HFFc6 (cell line): ENCODE measurements at places on chromosomes 16 and 17. TPM values are rescaled to one million over a fixed set of nuclear protein-coding genes. Genes with fewer than 3 reads are reported as not detected.
A peak's percentile ranks its signal among the peaks of the same experiment; 100 is the strongest.

Gene CYBC1
- total RNA-seq, result 49.1 to 49.8 TPM (median 49.1 TPM) in 3 replicates

Gene TBC1D3I
- 0.35 to 0.54 TPM in 2 of 3 replicates, not detected in the other for total RNA-seq

Gene TRIM47
- 1.6 to 2.3 TPM (median 1.6 TPM) in 3 replicates for total RNA-seq

Gene TBC1D26
- total RNA-seq, result not detected in 3 replicates

Gene KRTAP2-3
- 36.9 to 102 TPM (median 96.7 TPM) in 3 replicates for total RNA-seq

Gene KRT39
- total RNA-seq, result not detected in 2 replicates

Gene EFNB3
- 0.04 to 0.23 TPM (median 0.13 TPM) in 3 replicates for total RNA-seq

Gene SRCAP
- total RNA-seq, result 45.9 to 47.6 TPM (median 46.6 TPM) in 3 replicates

Gene ENPP7
- not detected in 3 replicates for total RNA-seq

Gene CBFB
- total RNA-seq, result 61.4 to 73.3 TPM (median 73.0 TPM) in 3 replicates

Gene SPNS2
- not detected in 3 replicates for total RNA-seq

DNA sequence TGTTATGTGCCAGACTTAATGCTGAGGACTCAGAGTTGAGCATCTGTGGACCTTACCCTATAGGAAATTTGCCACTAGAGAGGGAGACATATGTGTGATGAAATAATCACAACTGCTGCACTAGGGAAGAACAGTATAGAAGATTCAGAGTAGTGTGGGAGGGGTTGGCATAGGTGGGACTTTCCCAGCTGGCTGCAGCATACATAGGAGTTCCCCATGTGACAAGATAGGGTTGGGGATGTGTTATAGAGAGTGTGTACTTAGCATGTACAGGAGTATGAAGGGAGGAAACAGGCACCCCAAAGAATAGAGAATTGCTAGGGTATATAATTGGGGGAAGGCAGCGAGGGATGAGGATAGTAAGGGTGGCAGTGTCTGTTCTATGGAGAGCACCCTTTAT lies 2.9 kb downstream of the NUP93 start:
- DNase-seq, result no peak
- no peak overlapping the region for H3K27ac ChIP-seq
- no peak overlapping the region for H3K4me3 ChIP-seq

- DNase-seq, result no peak
- peaks cover 4% of the 10 kb centered on the region for H3K27me3 ChIP-seq
- no peak overlapping the region for H3K27ac ChIP-seq
- H3K4me3 ChIP-seq, result no peak overlapping the region
- H3K36me3 ChIP-seq, result no peaks in the 10 kb centered on the region
Observed at GRCh38 chr17:64022611-64023063, 2.2 kb upstream of the ICAM2 start.

DNA sequence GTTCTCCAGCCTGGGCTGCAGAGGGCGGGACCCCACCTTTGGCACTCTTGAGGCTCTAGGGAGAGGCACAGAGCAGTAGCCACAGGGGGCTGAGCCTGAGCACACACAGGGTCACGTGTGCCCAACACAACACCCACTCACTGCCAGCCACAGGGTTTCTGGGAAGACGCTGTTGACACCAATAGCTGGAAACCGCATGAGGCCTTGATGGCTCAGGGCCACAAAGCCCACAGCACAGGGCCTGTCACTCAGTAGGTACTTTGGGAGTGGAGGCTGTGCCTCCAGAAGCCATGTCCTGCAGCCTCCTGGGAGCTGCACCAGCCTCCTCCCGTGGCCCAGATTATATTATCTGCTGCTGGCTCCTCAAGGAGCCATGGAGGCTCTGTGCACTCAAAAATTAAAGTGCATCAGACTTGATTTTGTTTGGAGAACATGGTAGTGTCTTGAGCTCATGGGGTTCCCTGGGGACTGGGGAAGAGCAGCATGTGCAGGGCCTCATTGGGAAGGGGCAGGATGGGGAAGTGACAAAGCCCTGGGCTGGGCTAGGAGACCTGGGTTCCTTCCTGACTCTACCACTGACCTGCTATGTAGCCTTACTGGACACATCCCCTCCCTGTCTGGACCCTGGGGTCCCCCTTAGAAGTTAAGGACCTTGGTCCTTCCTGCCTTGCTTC lies 12.5 kb upstream of the SREBF1 start:
- peak overlapping the region; percentile 61 for H3K27ac ChIP-seq
- peaks cover 29% of the 10 kb centered on the region for H3K4me1 ChIP-seq
- H3K4me3 ChIP-seq, result no peak overlapping the region
- H3K27me3 ChIP-seq, result peaks cover 21% of the 10 kb centered on the region
- H3K36me3 ChIP-seq, result peaks cover 17% of the 10 kb centered on the region; the same call in 1 of the 2 replicates
- peak; percentile 18 for DNase-seq

- peaks cover 10% of the 10 kb centered on the region for H3K36me3 ChIP-seq
- H3K27ac ChIP-seq, result no peak overlapping the region
- no peak for DNase-seq
- no peaks in the 10 kb centered on the region for H3K27me3 ChIP-seq
Observed at GRCh38 chr16:30104492-30104891, 8.5 kb upstream of the YPEL3 start.

DNA sequence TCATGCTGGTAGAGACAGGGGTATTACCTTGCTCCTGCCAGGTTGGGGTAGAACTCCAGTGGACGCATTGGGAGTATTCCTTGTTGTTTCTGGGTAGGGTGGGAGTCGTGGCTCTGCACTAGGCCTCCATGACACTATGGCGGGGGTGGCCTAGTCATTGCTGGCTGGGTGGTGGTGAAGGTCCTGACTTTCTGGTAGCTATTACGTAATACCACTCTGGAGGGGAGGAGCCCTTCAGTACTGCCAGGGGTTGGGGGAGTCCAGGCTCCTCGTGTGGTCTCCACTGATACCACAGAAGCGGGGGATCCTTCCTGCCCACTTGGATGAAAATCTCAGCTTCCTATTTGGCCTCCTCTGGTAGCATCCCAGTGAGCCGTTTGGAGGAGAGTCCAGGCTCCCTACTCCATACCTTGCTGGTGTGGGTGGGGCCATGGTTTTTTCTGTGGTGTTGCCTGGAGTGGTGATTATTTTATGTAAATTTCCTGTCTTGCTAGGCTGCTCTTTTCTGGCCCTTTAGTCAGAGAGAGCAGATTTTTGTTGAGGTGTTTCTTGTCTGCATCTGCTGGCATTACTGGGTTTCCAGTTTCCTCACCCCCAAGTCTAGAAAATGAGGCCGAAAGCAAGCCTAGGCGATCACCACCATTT lies 65.8 kb upstream of the GNG13 start:
- peaks cover 5% of the 10 kb centered on the region; the same call in 1 of the 2 replicates for H3K36me3 ChIP-seq
- DNase-seq, result no peak
- H3K4me1 ChIP-seq, result no peaks in the 10 kb centered on the region
- no peak overlapping the region for H3K27ac ChIP-seq
- no peak overlapping the region for H3K4me3 ChIP-seq

- H3K27ac ChIP-seq, result peak overlapping the region; percentile 90
- H3K4me1 ChIP-seq, result peaks cover 45% of the 10 kb centered on the region
- H3K36me3 ChIP-seq, result peaks cover 9% of the 10 kb centered on the region
Observed at GRCh38 chr16:58684001-58684353, 593 bp downstream of the SLC38A7 start.

- no peak for DNase-seq
- H3K27me3 ChIP-seq, result peaks cover 9% of the 10 kb centered on the region
- H3K27ac ChIP-seq, result peak overlapping the region; percentile 93
- H3K4me3 ChIP-seq, result peak overlapping the region; percentile 98
Observed at GRCh38 chr16:66933776-66934137, 445 bp downstream of the CIAO2B start.

DNA sequence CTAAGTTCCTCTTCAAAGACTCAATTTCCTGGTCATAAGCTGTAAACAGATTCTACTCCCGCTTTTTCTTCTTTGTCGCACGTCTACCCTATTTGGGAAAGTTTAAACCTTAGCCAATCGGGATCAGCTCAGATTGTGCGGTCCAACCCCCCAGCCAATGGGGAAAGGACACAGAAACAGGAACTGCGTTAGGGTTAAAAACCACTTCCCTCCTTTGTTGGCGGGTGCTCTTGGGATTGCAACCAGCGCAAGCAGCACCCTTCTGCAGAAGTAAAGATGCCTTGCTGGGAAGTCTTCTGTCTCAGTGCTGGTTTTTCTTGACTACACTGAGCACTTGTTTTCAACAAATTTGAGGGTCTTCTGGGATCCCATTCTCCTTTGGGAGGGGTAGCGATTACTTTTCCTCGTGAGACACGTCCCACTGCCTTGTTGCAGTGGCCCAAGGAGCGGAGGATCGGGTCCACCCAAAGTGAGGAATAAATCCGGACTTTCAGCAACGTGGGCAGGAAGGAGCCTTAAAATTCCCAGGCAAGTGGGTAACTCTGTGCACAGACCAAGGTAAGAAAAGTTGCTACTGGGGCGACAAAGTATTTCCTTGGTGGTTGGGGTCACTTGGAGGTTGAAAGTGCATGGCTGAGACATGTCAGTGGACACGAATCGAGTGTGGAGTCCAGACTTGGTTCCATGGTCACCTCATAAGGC lies 1.0 kb upstream of the YPEL3 start:
- DNase-seq, result no peak
- H3K4me3 ChIP-seq, result no peak overlapping the region
- peak overlapping the region; percentile 69 for H3K27ac ChIP-seq
- H3K36me3 ChIP-seq, result peaks cover 16% of the 10 kb centered on the region
- H3K27me3 ChIP-seq, result peaks cover 4% of the 10 kb centered on the region

DNA sequence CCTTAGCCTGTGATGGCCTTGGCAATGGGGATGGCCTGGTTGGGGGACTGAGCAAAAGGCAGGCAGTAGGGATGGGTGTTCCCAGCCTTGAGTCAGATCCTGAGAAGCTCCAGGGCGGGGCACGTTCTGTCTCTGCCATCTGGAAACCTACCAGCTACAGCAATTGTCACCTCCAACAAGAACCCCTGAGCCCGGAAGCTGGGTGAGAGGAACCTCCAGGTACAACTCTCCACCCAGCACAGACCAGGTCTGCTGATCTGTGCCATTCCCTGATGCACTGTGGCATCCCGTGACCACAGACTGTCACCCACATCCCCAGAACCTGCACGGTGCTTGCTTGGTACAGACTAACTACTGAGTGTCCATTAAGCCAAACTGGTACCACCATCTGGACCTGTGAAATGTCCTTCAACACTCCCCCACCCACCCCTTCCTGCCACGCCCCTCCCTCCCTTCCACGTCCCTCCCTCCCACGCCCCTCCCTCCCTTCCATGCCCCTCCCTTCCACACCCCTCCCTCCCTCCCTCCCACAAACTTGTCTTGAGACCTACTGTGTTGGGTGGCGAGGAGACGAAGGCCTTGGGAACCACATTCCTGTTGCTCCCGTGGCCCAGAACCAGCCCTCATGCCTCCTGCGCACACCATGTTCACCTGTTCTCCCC lies 16.6 kb downstream of the MYO15B start:
- H3K36me3 ChIP-seq, result no peaks in the 10 kb centered on the region
- H3K27ac ChIP-seq, result no peak overlapping the region
- H3K27me3 ChIP-seq, result peaks cover 14% of the 10 kb centered on the region
- no peaks in the 10 kb centered on the region; the same call in 1 of the 2 replicates for H3K4me1 ChIP-seq
- no peak overlapping the region for H3K4me3 ChIP-seq

DNA sequence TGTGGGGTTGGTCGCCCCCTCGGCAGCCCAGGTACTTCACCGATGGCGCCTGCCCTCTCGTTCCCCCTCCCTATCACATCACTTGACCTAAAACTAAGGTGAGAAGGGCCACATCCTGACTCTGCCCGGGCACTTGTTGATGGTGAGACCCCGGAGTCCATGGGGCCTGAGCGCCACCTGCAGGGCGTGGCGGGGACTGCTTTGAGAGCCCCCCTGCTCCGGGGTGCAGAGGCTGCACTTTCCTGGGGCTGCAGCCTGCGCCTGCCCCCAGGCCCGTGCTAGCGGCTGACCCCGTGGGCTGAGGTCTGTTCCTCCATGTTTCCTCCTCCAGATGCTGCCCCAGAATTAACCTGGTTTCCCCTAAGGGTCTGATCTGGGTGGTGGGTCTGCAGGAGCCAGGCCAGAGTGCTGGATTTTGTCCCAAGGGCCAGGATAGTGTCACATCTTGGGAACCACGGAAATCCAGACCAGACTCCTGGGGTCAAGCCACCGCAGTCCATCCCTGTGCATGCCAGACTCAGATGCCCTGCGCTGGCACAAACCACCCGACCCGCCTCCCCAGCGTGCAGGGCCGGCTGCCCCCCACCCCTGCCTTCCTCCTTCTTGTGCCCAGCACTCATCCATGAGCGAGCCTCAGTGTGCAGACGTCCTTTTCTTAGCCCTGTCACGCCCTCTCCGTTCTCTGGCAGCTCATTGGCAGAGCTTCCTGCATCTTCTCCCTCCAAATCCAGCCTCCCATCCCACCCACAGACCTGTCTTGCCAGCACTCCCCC lies 2.7 kb downstream of the NDUFAF8 start:
- H3K27ac ChIP-seq, result no peak overlapping the region; the same call in 1 of the 2 replicates
- H3K27me3 ChIP-seq, result peaks cover 6% of the 10 kb centered on the region
- H3K4me1 ChIP-seq, result peaks cover 27% of the 10 kb centered on the region
- peaks cover 4% of the 10 kb centered on the region; the same call in 1 of the 2 replicates for H3K36me3 ChIP-seq
- no peak overlapping the region for H3K4me3 ChIP-seq

DNA sequence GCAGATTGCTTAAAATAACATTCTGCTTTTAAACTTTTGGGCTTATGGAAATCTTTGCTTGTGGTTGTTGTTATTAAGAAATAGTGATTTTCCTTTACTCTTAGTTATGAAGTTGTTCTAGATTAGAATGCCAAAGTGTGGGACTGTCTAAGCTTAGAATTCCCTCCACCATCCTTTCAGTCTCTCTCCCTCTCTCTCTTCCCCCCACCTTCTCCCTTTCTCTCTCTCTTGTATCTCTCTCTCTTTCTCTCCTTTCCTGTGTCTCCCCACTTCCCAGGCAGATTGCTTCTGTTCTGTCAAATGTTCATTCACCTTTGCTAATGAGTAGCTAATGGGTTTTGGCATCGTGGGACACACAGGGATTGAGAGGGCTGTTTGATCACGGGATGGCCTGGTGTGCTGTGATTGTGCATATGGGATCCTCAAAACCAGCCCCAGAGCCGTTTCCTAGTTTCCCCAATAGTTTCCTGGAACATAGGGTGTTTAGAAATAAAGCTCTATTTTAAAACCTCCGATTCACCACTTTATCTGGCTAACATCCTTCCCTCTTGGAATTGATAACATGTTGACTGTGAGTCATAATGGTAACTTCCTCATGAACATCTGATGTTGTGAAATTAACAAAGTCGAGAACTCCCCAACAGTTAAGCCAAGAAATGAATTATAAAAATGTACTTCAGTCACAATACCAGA lies 502.6 kb downstream of the TMEM114 start:
- no peak for DNase-seq
- H3K27me3 ChIP-seq, result peaks cover 1% of the 10 kb centered on the region; the same call in 1 of the 2 replicates

DNA sequence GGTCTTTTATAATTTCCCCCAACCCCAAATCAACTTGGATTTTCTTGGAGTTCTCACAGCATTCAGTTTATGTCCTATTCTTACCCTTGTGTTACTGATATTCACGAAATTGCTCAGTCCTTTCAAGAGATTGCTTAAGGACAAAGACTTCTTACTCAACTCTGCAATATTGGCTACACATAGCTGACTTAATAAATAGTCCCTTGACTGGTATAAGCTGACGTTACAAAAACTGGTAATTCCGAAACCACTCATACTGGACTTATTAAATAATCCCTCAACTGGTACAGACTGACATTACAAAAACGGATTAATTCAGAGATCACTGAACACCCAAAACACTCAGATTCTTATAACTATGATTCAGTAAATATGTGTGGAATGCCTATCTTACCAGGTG lies 860 bp downstream of the TIGD7 start:
- peaks cover 8% of the 10 kb centered on the region for H3K4me1 ChIP-seq
- peaks cover 9% of the 10 kb centered on the region for H3K27me3 ChIP-seq
- no peak for DNase-seq
- H3K4me3 ChIP-seq, result peak overlapping the region; percentile 82
- H3K36me3 ChIP-seq, result peaks cover 69% of the 10 kb centered on the region

GRCh38 chr16:57379579-57379978 lies 7.3 kb downstream of the CX3CL1 start:
- H3K4me1 ChIP-seq, result peaks cover 10% of the 10 kb centered on the region
- H3K36me3 ChIP-seq, result no peaks in the 10 kb centered on the region
- no peak overlapping the region for H3K27ac ChIP-seq

- no peak overlapping the region for H3K4me3 ChIP-seq
Observed at GRCh38 chr17:58302171-58302918, 21.6 kb upstream of the MPO start.
